Endothelial cell of umbilical vein (primary cell): ENCODE measurements at places on chromosomes 1 and 21. TPM values are rescaled to one million over a fixed set of nuclear protein-coding genes. Genes with fewer than 3 reads are reported as not detected.

SNX7 gene
- 36.0 and 37.9 TPM in 2 replicates for total RNA-seq

SEMA6C gene
- total RNA-seq, result 46.2 and 53.0 TPM in 2 replicates

RGS16 gene
- not detected in 2 replicates for total RNA-seq

OR6K3 gene
- not detected in 2 replicates for total RNA-seq

KRTAP26-1 gene
- total RNA-seq, result not detected in 2 replicates

TMEM59 gene
- total RNA-seq, result 196 and 198 TPM in 2 replicates

ETNK2 gene
- 13.5 and 15.5 TPM in 2 replicates for total RNA-seq

CAPN8 gene
- not detected in 2 replicates for total RNA-seq

AK4 gene
- 5.6 and 7.0 TPM in 2 replicates for total RNA-seq

SIM2 gene
- total RNA-seq, result not detected in 2 replicates

FLAD1 gene
- total RNA-seq, result 42.2 and 48.8 TPM in 2 replicates

RGS1 gene
- not detected in 2 replicates for total RNA-seq

ASTN1 gene
- not detected in 2 replicates for total RNA-seq

HUNK gene
- total RNA-seq, result not detected in 2 replicates

SRSF10 gene
- total RNA-seq, result 124 and 125 TPM in 2 replicates

CDKN2C gene
- 19.6 and 19.8 TPM in 2 replicates for total RNA-seq

C1QTNF12 gene
- 1.9 and 4.1 TPM in 2 replicates for total RNA-seq

SLC45A1 gene
- total RNA-seq, result 1.1 and 1.4 TPM in 2 replicates

HPDL gene
- total RNA-seq, result 5.6 and 5.9 TPM in 2 replicates

STMN1 gene
- total RNA-seq, result 491 and 503 TPM in 2 replicates
